ENCODE measurements at places on chromosomes 6 and 20.
A peak's percentile ranks its signal among the peaks of the same experiment; 100 is the strongest.

DNA sequence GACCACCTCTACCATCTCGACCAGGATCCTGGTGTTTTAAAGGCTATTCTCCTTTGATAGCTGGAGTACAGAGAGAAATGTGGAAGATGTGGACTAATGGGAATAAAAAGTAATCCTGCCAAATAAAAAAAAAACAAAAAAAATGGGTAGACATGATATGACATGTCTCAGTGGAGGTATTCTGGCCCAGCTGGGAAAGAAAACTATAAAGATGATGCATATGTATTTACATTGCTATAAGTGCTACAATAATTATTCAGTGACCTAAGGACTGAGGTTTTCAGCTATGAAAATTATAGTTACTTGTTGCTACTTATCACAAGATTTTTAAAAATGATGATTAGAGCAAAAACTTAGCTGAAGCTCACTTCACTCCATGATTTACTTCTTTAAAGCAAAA lies 101.1 kb downstream of the SIM1 start:
- DNase-seq, result no peak

- no peak for DNase-seq
Observed at GRCh38 chr6:12576389-12576788, 140.2 kb upstream of the PHACTR1 start.

GRCh38 chr6:94636780-94637385 lies 940.5 kb upstream of the MANEA start:
- DNase-seq, result peak; percentile 3

DNA sequence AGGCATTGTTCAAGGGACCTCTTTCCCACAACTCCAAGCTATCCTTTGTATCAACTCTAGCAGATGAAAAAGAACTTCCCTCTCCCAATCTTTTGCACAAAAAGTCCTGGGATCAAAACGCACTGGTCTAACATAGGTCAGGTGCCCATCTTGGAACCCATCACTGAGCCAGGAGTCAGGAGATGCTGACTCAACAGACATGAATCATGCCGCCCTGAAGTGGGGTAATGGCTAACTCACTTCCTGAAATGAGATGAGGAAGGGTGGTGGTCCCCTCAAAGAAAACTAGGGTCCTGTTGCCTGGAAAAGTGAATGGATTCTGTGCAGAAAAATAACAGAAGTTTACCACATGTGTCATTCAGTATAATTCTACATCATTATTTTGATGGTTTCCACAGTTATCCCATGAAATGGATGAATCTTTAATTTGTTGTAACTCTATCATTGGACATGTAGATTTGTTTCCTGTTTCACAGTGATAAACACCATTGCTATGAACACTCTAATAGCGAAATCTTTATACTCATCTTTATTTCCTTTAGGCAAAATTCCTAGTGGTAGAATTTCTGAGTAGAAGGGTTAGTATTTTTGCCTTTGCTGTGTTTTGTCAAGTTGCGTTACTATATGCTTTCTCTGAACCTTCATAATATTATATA lies 151.3 kb downstream of the SLC16A10 start:
- no peak for DNase-seq

DNA sequence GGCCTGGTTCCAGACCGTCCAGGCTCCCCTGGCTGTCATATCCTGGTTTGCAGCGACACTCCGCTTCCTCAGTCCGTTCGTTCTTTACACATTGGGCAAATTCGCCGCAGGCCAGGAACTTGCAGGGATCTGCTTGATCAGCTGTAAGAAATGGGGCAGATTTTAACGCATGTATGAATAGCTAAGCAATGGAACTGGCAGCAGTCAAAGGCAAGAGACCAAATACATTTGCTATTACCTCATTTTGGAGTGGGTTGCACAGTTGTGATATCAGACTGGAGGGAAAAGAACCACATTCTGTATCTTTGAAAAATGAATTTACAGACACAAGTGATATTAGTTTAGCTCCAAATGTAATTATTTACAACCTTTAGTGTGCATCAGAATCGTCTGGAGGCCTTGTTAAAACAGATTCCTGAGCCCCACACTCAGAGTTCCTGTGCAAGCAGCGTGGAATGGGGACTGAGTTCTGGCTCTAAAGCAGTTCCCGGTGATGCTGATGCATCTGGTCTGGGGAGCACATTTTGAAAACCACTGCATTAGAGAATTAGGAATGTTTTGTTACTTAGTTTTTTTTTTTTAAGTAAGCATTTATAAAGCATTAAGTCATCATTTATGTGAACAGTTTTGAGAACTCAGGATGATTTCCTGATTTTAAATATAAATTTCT lies 141.3 kb downstream of the IMPG1 start:
- DNase-seq, result no peak

DNA sequence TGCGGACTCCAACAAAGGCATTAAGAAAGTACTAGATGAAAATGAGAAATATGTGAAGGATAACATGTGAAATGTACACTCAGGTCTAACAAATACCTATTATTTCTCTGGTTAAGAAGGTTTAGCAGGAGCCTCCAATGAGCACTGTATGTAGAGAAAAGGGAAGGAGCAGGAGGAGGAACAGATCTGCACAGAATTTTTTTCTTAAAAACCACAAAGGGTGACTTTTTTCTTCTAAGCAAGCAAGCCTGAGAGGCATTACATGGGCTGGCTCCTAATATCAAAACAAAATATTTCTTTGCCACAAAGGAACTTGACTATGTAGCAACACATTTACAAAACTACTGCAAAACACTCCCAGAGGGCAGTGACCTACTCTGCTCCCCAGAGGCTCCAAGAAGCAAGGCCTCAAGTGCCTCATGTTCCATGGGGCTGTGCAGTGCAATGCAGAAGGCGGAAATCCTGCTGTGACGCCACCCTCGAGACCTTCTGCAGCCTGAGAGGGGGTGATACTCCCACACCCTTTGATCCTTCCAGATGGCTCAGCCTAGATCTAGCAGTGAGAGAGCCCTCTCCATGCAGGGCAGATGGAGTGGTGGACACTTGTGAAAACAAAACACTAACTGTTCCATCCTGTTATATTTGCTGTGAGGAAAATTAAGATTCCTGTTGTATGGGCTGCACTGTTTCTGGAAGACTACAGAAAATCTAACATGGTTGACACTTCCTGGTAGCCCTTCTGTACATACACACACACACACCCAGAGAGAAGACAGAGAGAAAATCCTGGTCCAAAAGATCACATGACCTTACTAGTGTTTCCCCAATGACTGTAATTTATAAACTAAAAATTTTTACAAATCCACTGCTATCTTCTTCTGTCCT lies 36.0 kb upstream of the SMIM29 start:
- peak; percentile 77 for DNase-seq

All from Ammon's horn (tissue), 1 donor.